ENCODE measurements at places on chromosomes 2 and 18. TPM values are rescaled to one million over a fixed set of nuclear protein-coding genes. Genes with fewer than 3 reads are reported as not detected.

ZAP70 gene
- not detected for total RNA-seq

MYL1 gene
- total RNA-seq: not detected

- no peak for DNase-seq
These were observed 445.4 kb downstream of the NBAS start for GRCh38 chr2:15115776-15116175.

CHMP1B gene
- 140 TPM for total RNA-seq

DNA sequence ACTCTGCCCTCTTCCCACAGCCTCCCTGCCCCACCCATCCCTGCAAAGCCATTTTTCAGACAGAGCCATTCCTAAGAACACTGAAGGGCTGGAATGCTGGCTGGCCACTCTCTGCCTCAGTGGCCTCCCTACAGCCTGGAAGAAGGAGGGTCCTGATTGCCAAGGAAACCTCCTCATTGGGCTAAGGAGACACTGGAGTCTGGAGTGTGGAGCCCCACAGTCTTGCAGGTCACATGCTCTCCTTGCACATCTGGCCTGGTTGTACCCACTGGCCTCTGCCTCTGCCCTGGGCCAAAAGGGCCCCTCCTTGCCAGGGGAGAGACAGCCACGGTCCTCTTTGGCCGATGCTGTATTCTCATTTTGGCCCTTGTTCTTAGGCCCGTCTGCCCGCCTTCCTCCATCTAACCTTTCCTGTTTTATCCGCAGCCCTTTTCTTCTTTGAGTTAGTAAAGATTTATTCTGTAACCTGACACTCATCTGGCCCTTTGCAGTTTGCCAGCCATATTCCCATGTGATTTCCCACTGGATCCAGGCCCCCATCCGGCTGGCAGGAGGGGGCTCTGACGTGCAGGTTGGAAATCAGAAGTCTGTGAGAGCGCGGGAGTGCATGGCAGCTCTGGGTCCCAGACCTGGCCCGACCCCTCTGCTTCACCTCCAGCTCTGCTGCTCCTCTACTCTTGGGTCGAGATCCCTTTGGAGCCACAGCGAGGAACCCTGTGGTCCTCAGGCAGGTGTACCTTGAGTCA lies 11.0 kb upstream of the CATIP start:
- no peak for DNase-seq

SRBD1 gene
- total RNA-seq: 13.4 TPM

DNA sequence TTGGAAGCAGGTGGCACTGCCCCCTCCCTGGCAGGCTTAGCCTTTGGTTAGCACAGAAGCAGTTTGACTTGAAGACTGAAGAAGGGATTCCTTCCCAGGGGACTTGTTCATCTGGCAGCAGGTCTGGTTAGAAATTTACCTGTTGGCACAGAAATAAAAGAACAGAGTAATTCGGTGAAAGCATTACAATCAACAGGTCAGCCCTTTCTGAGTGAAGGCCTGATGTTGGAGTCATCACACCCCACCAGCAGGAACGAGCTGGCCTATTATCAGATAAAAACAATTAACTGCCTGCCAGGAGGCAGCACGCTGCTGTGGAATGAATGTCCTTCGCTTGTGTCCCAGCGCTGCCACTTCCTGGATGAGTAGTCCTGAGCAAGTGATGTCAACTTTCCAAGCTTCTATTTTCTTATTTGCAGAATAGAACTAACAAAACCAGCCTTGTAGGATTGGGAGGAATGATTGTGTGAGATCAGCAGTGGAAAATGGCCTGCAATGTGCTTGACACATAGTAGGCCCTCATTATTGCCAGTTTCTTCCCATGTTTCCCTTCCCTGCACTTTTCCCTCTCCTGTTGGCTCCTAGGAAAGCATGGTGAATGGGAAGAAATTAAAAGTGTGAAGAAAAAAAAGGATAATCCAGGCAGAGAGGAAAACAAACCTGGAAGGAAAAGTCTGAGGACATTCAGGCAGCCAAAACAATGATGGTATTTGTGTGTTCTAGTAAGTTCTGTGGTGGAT lies 29.0 kb downstream of the LGALSL start:
- DNase-seq: peak; percentile 54

DNA sequence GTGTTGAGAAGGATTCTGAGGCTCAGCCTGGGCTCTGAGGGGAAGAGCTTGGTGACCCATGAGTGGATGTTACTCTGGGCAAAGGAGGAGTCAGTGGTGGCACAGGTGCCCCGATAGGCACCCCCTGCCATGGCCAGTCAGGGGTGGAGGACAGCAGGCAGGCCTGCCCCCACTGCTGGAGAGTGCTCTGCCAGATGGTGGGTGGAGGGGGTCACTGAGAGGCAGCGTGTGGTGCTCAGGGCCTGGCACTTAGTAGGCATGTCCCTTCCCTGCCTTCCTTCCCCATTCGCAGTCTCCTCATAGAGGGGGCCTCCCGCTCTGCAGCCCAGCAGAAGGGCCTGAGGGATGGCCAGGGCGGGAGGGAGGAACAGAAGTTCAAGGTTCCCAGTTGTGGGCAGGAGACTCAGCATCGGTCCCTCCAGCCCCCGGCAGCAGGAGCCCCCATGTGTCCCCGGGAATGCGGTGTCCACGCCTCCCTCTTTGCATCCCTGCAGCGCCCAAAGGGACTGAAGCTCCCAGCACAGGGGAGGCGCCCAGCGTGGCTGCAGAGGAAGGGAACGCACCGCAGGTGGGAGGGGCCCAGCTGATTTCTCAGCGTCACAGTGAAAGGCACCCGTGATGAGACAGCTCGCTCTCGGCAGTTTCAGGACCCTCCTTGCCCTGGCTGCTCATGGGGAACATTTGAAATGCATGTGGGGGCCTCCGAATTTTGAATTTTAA lies 5.7 kb upstream of the SNED1 start:
- DNase-seq: no peak

- peak; percentile 21 for DNase-seq
These were observed 55.7 kb downstream of the RAB27B start for GRCh38 chr18:54883816-54884604.

GRCh38 chr2:182521453-182522404 lies 94.9 kb upstream of the PDE1A start:
- DNase-seq: no peak

GRCh38 chr2:152559008-152559407 lies 158.3 kb downstream of the PRPF40A start:
- DNase-seq: no peak

Measured in bronchial epithelial cell (primary cell).